CD4-positive, CD25-positive, alpha-beta regulatory T cell (primary cell): ENCODE measurements at places on chromosomes 5 and 9.

- DNase-seq: no peak
Observed at GRCh38 chr9:20065796-20066700, 277.2 kb upstream of the SLC24A2 start.

DNA sequence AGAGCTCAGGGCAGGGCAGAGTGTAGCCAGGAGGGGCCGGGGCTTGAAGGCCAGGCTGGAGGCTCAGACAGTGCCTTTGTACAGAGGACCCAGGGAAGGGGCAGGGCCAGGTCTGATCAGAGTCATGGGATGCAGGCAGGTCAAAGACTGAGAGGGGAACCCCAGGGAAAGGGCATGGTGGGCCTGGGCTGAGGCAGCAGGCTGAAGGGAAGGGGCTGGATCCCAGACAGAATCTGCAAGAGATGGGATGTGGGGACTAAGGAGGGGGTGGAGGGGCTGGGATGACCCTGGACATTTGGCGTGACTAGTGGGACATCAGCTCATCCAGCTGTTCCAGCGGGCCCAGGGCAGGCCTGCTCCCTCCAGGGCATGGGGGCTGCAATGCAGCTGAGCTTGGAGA is 15.5 kb upstream of the MRNIP start:
- no peak for DNase-seq

GRCh38 chr5:38478878-38479277 is 77.6 kb downstream of the LIFR start:
- DNase-seq: no peak

DNA sequence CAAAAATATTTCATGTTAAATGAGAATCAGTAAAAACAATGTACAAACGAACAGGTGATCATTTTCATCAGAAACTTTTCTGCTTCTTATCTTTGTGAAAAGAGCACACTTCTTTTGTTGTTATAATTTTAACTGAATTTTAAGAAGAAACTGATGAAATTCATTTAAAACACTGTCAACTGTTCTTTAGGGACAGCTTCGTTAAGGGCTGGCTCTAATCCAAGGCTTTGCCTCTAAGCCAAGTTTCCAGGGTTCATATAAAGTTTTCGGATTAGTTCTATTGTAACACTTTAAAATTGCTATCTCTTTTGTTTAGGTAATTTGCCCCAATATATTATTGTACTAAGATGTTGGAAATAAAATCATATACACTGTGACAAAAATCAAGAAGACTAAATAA is 559.2 kb downstream of the TUSC1 start:
- no peak for DNase-seq

DNA sequence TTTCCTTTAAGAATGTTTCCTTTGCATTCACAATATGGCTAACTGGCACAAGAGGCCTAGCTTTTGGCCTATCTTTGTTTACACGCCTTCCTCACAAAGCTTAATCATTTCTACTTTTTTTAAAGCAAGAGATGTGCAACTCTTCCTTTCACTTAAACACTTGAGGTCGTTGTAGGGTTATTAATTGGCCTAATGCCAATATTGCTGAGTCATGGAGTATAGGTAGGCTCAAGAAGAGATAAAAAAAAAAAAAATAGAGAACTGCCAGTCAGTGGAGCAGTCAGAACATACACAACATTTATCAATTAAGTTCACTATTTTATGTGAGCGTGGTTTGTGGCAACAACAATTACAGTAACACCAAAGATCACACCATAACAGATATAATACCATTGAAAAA is 5.9 kb downstream of the FKBP15 start:
- DNase-seq: no peak

DNA sequence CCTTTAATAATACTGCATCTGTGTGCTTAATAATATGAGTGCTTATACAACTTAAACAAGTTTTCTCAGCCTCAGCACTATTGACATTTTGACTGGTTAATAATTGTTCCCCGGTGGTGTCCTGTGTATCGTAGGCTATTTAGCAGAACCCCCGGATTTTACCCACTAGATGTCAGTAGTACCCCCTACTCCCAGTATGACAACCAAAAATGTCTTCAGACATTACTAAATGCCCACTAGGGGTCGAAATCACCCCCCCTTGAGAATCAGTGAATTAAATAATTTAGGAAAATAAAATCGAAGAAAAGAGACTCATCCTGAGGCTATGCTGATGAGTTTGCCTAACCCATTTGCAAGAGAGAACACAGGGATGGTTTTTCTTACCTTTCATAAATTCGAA is 166.3 kb downstream of the ATP10B start:
- no peak for DNase-seq

DNA sequence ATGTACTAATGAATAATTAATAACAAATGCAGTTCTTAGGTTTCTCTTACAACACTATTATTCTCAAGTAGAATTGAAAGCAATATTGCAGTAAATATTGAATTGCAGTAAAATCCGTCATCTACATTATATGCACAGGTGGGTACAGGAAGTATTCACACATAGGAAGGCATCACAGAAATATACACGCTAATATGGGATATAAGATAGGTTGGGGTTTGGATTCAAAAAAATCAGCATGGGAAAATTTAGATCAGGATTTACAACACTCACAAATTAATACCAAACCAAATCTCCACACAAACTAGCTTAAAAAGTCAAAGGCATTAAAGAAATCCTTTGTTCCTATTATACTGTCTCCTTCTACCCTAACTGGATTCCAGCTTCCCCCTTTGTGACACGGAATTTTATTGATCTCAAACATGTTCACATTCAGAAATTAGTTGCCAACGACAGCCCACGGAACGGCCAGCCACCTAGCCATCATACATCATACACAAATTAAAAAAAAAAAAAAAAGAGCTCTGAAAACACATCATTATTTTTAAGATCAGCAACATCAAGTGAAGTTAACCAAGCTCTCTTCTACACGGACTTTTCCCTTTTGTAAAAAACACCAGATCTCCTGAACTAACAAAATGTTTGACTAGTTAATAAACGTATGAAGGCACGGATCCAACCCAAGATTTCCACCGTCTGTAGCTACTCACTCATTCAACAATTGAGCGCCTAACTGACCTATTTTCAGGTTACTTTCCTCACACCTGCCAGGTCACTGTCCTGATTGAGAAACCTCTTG is 2.2 kb downstream of the NR6A1 start:
- DNase-seq: no peak

GRCh38 chr9:88697764-88698432 is 162.9 kb downstream of the NXNL2 start:
- no peak for DNase-seq

DNA sequence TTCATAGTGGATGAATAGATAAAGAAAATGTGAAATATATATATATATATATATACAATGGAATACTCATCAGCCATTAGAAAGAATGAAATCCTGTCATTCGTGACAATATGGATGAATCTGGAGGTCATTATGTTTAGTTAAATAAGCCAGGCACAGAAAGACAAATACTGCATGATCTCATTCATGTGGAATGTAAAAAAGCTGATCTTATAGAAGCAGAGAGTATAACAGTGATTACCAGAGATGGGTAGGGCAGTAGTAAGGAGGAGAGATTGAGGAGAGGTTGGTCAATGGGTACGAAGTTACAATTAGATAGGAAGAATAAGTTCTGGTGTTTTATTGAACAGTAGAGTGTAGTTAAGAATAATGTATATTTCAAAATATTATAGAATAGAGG is 19.7 kb upstream of the PCDHAC2 start:
- DNase-seq: no peak
